Suppressor macrophage treated with lipopolysaccharide for 1 hour (primary cell): ENCODE measurements at places on chromosomes 4 and X.

DNA sequence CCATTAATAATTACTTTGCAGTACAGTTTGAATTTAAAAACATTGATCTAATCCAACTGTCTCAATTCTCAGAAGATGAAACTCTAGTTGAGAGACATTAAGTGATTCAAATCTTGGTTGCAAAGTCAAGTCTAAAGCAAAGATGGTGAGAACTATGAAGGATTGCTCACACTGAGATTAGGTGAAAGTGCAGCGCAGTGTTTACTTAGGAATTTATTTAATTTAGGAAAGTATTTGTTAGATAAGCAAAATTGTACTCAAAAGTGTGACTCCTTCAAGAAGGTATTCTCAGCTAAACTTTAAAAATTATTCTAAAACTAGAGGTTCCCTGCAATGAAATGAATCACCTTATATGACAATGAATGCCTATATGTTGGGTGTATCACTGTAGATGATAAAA, 454.9 kb downstream of the PDGFC start:
- no peak for DNase-seq

DNA sequence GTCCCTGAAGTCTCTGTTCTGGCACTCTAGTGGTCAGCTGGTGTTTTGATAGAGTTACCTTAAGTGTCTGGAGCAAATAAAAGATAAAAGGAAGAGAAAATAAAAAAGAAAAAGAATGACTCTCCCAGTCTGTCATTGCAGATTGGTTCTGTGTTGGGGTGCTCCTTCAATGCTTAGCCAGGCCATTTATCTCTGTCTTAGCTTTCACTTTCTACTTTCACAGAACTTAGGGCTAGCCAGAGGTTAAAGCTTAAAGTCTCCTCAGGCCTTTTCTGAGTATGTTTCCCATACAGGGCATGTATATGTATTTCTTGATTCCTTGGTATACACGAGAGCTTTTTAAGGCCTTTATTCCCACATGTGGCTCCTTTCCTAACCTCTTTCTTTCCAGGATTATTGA, 83.1 kb upstream of the TEX13D start:
- no peak for DNase-seq

GRCh38 chr4:165724786-165725185, 148.3 kb upstream of the TLL1 start:
- no peak for DNase-seq

- DNase-seq, result no peak
These were observed 2.0 kb downstream of the RELL1 start for GRCh38 chr4:37684154-37684553.

DNA sequence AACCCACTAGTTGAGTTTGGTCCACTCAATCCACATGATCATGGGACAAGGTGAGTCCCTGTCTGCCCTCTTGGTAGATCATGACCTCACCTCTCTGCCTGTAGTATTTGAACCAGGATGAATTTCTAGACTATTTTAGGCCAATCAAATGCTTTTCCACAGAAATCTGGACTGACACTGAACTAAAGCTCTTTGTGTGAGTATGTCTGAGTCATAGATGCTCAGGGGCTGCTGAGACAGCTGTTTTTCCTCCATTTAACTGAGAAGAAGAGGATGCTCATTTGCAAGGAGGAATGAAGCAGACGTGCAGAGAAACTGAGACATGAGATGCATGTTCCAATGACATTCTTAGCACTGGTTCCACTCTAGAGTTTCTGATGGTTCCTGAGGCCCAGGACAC, 77.3 kb upstream of the TMEM47 start:
- DNase-seq, result no peak

- DNase-seq, result no peak
These were observed 48.2 kb downstream of the TMEM156 start for GRCh38 chr4:38983787-38984598.

GRCh38 chr4:169745291-169745690, 12.5 kb downstream of the HPF1 start:
- peak; percentile 39 for DNase-seq
